ENCODE measurements at places on chromosomes 13 and 19.

GRCh38 chr13:49341517-49341916 lies 93.8 kb downstream of the CDADC1 start:
- DNase-seq, result no peak

DNA sequence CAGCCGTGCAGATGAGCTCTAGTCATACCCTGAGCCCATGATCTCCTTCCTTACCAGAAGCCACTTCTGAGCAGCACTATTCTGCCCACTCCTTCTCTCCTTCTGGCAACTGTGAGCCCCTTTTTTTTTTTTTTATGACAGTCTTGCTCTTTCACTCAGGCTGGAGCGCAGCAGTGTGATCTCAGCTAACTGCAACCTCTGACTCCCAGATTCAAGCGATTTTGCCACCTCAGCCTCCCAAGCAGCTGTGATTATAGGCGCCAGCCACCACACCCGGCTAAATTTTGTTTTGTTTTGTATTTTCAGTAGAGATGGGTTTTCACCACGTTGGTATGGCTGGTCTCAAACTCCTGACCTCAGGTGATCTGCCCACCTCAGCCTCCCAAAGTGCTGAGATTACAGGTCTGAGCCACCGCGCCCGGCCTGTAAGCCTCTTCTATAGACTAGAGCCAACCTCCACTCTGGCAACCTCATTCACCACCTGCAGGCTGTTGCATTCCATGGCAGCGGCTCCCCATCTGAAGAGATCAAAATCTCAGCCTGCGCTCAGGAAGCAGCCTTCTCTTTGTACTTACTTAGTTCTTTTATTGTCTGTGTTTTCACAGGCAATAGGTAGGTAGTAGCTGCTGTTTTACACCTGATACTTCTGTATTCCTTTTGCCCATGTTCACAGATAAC lies 34.8 kb upstream of the NDFIP2 start:
- DNase-seq, result no peak

- no peak for DNase-seq
Observed at GRCh38 chr19:55441692-55442321, 1.3 kb downstream of the SHISA7 start.

DNA sequence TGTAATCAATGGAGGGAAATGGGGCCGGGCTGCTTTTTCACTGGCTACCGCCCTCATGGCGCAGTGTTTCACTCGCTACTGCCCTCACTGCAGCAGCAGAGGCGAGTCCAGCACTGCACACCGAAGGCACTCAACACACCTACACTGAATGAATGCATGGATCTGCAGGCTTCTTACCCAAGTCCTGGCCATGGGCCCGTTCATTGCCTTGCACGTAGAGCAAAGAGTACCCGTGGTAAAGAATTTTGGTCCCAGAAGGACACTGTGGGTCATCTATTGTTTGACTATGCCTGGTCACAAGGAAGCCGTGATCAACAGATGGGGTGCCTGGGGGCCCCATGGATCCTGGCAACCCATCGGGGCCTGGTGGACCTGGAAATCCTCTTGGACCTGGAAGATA lies 144.9 kb downstream of the COL4A1 start:
- DNase-seq, result no peak

DNA sequence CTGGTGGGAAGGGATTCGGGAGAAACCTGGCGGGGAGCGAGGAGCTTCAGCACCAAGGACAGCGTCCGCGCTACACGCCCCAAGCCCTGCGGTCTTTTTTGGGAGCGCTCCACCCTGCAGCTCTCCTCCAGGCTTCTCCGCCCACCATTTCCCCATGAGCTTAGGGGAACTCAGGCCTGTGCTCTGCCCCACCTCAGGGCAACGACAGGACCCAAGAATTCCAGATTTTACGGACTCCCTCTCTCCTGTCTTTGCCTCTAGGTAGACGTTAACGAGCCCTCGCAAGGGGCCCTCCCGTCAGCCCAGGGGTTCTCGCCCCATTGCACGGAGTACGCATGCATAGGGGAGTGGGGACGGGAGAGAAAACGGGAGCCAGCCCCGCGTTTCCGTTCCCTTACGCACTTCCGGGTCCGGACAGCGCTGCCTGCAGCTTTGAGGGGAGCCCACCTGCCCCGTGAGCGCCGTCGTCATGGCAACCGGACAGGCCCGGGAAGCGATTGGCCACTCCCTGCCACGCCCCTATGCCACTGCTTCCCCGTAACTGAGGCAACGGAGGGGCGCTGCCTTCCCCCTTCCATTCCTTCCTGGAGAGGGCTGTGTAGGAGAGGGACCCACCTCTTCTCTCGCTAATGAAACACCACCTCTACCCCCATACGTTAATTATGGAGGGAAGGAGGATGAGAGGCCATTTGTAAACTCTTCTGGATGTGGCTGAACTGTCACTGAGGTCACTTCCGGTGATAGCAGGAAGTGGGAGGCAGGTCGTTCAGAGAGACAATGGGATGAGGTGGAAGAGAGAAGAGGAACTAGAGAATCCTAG lies 20.8 kb downstream of the NOVA2 start:
- peak; percentile 40 for DNase-seq

- no peak for DNase-seq
Observed at GRCh38 chr19:43651758-43652545, 12.3 kb upstream of the CADM4 start.

DNA sequence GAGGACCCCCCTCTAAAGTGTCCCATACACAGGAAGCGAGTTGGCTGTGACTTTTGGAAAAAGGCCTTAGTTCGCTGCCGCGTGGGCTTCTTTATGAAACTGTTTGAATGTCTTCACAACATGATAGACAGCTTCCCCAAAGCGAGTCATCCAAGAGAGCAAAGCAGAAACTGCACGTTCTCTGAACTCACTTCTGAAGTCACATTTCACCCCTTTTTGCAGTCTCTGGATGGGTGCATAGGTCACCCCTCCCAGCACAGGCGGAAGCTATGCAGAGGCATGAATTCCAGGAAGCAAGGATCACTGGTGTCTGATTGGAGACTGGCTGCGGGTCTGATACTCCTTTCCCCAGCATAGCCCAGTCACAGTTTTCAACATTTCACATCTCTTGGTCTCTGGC lies 10.6 kb downstream of the GPI start:
- DNase-seq, result no peak

GRCh38 chr13:31092646-31093045 lies 69.1 kb downstream of the HSPH1 start:
- DNase-seq, result no peak

- no peak for DNase-seq
Observed at GRCh38 chr13:31301119-31301518, 101.3 kb downstream of the B3GLCT start.

DNA sequence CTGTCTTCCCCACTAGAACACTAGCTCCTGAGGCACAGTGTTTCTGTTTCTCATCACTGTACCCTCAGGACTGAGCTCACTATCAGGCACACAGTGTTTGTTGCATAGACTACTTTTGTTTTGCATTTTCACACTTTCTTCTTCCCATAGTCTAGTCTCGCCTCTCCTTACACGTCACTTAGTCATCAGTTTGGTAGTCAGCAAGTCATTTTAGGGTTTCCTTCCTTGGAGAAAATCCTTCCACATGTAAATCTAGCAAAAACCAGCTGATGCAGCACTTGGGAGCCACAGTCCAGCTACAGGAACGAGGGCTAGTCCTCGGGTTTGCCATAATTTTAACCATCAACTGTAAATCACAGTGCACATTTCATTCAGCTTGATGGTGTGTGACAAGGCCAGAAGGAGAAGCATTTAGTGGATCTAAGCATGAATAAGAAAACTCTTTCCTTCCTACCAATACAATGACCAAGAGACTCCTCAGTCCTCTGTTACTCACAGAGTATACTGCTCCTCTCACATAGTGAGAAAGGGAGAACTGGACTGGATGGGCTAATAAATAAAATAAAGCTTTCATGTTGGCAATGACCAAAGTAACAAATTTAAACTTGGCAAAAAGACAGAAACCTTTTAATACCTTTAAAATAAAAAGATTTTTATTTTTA lies 221.0 kb downstream of the KLF12 start:
- DNase-seq, result no peak

DNA sequence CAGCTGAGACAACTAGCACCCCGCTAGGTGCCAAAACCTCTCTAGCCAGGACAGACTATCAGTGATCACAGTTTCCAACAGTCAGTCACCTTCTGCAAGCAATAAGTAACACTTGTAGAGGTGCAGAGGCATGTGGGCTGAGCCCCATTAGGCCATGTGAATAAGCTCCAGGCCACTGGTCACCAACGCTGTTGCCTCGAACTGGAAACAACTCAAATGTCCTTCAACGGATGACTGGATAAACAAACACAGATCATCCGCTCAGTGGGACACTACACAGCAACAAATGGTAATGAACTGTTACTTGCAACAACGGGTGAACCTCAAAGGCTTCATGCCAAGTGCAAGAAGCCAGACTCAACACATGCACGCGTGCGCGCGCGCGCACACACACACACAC lies 27.5 kb upstream of the TMEM160 start:
- no peak for DNase-seq

GRCh38 chr19:18304458-18305310 lies 18.2 kb downstream of the LSM4 start:
- DNase-seq, result peak; percentile 68

GRCh38 chr19:44876930-44877535 lies 14.0 kb upstream of the TOMM40 start:
- DNase-seq, result no peak

DNA sequence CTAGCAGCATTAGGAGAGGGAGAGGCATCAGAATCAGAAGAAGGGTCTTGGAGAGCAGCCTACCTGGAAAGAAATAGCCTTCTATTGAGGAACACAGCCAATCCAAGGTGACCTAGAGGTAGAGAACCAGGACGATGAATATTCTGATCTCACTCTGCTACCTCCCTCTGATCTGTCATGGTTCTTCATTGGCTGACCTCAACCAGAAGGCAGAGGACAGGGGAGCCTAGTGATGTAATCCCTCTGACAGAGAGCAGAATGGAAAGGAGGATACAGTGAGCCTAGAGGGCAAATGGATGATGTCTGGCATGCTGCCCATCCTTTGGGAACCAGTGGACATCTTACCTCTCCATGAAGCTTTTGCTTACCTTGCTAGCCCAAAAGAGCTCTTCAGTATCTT lies 3.6 kb downstream of the ZNF507 start:
- DNase-seq, result no peak

GRCh38 chr19:56159622-56160271 lies 16.1 kb upstream of the GALP start:
- DNase-seq, result no peak

DNA sequence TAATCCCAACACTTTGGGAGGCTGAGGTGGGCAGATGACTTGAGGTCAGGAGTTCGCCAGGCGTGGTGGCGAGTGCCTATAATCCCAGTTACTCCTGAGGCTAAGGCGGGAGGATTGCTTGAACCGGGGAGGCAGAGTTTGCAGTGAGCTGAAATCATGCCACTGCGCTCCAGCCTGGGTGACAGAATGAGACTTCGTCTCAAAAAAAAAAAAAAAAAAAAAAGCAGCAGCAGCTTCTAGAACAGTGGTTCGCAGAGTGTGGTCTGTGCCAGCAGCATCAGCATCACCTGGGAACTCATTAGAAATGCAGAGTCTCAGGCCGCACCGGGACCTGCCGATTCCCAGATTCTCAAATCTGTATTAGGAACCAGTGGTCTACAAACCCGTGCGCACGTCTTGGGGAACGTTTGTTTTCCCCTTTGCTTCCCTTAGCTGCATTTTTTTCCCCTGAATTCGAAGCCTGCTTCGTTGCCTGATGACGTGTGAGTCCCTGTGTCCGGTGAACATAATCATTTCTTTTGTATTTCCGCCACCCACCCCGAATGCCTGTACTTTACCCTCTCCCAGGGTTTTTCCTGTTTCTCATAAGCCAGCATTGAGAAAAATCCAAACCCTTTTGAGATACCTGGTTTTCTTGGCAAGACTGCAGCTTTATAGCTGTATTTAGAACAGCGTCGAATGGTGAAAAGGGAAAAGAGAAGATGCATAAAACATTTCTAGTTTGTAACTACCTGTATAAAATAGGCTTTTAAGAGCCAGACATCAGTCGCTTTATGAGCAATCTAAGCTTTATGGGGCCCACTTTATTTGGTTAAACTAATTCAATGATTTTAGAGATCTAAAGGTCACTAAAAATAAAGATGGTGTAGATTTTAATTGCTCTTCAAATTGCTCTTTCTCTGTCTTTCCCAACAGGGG lies 49.8 kb downstream of the BICRA start:
- DNase-seq, result no peak

- no peak for DNase-seq
Observed at GRCh38 chr13:72290962-72291681, 424.1 kb upstream of the DACH1 start.

GRCh38 chr19:46413262-46414031 lies at the start of gene CCDC8:
Gene CCDC8, minus strand, starts transcription at chr19:46413564. Its CDS starts 754 bp downstream, at chr19:46412810.
- DNase-seq, result no peak

- DNase-seq, result no peak
Observed at GRCh38 chr13:25469169-25469525, 97.4 kb downstream of the ATP8A2 start.

- no peak for DNase-seq
Observed at GRCh38 chr19:12788042-12788681, 3.1 kb upstream of the JUNB start.

DNA sequence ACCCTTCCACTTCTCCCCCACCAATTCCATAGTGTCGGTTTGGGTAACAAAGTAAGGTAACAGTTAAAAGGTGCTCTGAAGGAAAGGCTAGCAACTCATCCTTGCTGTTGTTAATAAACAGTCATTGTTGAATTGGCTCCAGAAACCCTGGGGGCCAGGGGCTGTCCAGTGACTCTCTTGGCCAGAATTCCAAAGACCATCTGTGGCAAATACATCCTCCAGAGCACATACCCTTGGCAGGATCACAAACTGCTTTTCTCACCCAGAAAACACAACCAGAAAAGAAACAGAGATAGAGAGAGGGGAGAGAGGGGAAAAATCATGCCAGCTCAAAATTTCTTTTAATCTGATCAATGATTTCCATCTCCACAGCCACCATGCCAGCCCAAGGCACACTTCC lies 22.1 kb downstream of the CACNA1A start:
- DNase-seq, result no peak

GRCh38 chr19:35731353-35731752 lies 10.9 kb downstream of the IGFLR1 start:
- no peak for DNase-seq

DNA sequence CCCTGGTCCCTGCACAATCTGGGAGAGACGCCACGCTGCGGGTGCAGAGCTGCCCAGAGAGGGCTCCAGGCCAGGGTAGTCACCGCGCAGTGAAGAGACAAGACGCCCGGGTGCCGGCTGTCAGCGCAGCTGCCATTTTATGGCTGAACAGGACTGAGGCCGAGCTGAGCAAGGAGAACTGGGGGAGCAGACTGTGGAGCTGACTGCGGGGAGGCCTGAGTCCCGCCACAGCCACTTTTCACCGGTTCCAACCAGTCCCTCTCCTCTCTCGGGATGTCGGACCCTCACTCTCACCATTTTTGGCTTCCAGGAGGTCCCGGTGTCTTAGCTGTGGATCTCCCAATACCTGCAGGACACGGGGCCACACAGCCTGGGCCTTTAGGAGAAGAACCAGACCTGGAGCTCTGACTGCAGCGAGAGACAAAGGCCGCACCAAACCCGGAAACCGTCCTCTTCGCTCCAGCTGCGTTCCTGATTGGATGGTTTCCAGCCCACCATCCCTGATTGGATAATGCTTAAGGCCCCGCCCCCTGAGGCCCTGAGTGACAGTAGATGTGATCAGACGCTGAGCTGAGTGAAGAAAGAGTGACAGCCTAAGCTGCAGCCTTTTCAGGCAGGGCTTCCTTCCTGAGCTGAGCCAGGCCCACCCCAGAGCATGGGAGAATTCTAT lies at the start of gene ZNF626:
ZNF626 (minus strand) TSS at position 422 of the 670 bp plus-strand sequence; CDS start at position 297, 125 bp downstream.
- peak; percentile 90 for DNase-seq
